ENCODE measurements at places on chromosomes 2 and 18.

DNA sequence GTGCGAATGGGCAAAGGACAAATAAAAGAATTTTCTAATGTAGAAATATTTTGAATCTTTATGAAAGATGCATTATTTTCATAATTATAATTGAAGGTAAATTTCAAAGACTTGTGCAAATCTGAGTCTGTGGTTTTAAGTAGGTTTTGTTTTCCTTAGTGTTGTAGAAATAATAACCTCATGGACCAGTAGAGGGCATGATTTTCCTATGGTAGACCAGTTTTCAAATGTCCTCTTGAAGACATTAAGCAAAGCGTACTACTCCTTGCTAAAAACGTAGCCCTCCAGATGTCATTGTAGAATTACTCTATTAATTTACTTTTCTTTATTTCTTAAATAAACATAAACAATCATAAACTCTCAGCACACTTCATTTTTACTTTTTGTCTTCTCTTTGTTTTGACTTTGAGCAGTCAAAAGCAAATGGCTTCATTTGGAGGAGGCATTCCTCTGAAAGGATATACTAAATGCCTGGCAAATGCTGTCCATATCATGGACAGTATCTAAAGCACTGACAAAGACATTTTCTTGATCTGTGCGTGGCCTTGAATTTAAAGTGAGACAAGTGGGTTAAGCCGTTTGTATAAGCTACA is 85.8 kb upstream of the FAM237A start:
- DNase-seq = peak; percentile 17

DNA sequence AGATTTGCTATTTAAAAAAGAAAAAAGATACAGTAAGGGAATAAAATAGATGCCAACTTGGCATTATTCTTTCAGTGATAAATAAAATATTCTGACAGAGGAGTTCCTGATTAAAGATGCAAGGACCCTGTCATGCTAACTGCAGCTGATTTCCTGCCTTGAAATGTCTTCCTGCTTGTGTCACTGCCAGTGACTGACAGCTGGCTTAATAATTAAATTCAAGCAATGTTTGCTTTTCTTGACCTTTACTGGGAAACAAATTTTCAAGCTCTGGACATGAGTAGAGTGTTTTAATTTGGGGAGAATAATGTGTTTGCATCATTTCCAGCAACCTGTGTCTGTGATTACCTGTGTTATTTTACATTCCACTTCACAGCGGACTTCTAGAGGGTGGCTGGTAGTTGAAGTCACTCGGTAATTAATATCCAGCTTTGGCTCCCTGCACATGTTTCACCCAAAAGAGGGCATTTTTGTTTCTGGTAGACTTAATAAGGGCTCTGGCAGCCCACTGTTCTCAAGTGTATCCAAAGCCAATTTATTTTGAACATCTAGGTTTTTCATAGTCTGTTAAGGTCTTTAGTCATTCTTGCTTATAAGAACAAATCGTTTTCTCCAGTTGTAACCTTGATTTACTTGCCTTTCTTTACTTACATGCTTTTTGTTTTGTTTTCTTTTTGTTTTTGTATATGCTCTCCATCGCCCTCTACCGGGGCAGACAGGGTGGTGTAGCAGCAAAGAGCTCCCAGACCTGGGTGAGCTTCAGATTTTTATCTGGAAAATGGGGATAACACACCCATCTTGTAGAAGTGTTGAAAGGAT is 48.5 kb upstream of the PROKR1 start:
- peak; percentile 39 for DNase-seq

DNA sequence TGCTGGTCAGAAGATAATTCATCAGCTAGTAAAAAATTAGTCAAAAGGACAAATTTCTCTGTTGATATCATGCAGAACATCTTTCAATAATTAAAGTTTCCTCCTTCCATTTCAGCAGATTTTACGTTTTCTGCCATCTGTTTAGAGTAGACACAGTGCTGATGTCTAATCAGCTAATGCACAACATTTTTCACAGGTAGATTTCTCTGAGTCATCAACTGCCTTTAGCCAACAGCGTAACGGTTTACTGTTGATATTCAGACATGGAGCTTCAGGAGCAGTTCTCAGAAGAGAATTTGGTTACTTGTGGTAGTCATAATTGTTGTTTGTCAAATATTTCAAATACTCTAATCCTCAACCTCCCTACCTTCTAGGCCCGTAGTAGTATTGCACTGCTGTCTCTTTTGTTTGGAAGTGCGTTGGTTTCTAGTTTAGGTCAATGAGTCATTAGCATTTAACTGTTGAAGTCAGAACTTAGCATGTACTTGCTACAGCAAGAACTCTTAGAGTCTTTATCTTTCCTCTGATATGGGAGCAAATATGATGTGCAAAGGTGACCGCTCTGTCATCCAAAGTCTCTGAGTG is 86.8 kb upstream of the TFPI start:
- DNase-seq = no peak

- peak; percentile 22 for DNase-seq
These were observed 3.3 kb upstream of the GPBAR1 start for GRCh38 chr2:218257390-218257981.

- DNase-seq = no peak
These were observed 14.7 kb downstream of the CNTNAP5 start for GRCh38 chr2:124039762-124040291.

- no peak for DNase-seq
These were observed 46.0 kb downstream of the TMEFF2 start for GRCh38 chr2:192148620-192149321.
